NCI-H1105 treated with DMSO at 0.1 percent for 48 hours (cell line): ENCODE measurements at places on chromosomes 3 and 15.
A peak's percentile ranks its signal among the peaks of the same experiment; 100 is the strongest.

DNA sequence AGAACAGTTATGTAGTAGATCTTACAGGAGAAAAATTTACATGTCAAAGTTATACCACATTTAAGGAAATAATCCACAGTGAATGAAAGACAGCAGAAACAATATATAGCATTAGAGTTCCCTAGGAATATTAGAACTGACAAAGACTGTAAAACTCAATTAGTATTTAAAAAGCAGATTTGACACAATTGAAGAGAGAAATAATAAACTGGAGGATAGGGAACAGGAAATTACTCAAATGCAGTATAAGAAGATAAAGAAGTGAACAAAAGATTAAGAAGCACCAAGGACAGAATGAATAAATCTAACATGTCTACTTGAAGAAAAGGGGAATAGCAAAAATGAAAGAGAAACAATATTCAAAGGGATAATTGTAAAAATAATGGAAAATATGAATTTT, 132.6 kb upstream of the CHRNA7 start:
- DNase-seq: no peak

DNA sequence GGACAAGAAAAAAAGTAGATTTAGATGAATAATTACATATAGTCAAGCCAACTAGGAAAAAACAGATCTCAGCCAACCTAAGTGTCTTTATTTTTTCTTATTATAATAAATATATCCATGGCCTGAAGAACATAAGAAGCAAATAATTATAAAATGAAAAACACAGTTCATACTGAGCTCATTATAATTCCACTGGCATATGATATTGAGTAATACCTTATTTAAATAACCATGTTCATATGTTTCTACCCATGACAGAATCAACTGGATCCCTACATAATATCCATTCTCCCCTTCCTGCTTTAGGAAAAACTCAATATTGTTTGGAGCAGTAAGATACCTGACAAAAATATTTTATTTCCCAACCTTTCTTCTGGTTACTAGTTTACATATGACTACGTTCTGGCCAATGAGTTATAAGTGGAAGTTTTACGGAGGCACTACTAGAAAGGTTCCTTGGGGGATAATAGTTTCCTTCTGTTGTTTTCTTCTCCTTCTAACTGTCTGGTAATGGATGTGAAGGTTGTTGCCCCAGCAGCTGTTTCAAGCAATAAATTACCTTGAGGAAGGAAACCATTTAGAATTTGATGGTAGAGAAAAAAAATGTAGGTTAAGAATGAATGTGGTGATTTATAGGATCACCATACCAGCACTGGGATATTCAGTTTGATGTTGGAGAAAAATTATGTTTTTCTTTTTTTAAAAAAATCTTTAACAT, 184.1 kb upstream of the MBNL1 start:
- no peak for DNase-seq

GRCh38 chr15:87704276-87704675, 552.3 kb downstream of the NTRK3 start:
- DNase-seq: no peak

GRCh38 chr3:187748050-187748481, 2.8 kb upstream of the BCL6 start:
- peak; percentile 84 for DNase-seq

- no peak for DNase-seq
These were observed 12.5 kb downstream of the TRA2B start for GRCh38 chr3:185925353-185925752.

DNA sequence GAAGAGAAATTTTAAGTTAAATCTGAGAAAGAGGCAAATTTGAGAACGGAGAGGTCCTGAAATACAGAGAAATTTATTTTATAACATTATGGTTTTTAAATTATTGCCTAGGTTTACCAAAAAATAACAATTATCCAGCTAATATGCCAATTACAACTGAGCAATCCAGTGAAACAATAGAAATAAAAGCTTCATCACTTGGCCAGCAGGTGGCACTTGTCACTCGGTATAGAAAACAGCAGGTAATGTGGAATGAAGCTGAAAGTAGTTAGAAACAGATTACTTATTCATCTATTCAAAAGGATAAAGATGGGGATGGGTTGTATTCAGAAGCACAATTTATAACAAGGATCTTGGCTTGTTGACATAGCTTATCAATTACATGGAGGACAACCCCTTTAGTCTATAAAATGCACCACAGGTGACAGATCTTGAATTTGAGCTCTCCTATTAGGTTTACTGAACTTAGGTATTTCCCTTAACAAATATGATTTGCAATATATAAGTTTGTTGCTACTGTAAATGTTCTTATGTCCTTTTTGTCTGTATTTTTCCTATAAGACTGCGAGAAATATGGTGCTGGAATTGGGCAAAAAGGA, 70.1 kb upstream of the GUCA1C start:
- peak; percentile 75 for DNase-seq
